Astrocyte of the cerebellum (primary cell): ENCODE measurements at places on chromosomes 4 and X.

DNA sequence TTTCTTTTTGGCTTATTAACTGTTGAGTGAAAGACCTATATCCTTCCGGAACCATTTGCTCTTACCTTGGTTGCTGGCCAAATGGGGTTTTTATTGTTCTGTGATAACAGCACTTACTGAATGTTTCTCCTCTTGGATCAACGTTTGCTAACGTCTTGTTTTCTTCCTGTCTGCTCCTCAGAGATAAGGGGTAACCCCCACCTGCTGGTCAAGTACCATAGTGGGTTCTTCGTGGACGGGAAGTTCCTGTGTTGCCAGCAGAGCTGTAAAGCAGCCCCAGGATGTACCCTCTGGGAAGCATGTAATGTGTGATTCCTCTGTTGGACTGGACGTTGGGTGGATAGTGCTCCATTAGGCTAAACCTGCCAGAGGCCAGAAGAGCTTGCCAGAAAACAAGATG is 15.3 kb downstream of the BMX start:
- no peak for DNase-seq

DNA sequence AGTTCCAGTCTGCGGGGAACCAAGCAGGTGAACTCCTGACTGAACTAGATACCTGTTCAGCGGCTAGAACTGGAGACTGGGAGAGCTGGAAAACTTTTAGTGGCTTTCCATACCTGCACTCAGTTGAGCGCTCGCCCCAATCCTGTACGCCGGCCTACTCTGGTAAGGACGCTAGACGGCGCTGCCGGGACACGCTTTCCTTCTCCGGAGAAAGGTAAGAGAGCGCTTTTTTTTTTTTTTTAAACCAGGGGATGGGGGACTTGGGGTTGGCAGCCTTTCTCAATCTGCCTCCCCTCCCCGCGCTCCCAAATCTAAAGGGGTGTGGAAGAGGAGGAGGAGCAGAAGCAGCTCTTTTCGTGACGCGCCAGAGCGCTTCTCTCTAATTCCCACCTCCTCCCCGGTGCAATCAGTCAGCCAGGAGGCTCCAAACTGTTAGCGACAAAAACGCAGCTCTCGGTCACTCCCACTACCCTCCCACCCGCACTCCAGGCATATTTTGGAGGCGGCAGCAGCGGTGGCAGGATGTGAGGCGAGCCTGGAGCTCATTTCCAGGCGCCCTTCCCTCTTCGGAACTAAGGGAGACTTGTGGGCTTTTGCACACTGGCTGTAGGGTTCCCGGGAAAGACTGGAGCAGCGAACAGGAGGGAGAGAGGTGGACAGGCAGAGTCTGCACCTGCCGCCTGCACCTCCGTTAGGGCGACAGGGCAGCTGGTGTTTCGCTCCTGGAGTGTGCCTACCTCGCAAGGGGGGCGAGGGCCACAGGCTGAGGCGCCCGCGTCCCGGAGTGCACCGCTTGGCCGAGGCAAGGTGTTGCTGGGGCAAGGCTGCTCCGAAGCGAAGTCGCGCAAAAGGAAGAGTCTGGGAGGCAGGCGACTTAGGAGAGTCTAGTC is at the start of gene IL1RAPL2:
Gene IL1RAPL2 (plus strand): TSS at position 409 of the 890 bp plus-strand sequence.
- DNase-seq = peak; percentile 13

DNA sequence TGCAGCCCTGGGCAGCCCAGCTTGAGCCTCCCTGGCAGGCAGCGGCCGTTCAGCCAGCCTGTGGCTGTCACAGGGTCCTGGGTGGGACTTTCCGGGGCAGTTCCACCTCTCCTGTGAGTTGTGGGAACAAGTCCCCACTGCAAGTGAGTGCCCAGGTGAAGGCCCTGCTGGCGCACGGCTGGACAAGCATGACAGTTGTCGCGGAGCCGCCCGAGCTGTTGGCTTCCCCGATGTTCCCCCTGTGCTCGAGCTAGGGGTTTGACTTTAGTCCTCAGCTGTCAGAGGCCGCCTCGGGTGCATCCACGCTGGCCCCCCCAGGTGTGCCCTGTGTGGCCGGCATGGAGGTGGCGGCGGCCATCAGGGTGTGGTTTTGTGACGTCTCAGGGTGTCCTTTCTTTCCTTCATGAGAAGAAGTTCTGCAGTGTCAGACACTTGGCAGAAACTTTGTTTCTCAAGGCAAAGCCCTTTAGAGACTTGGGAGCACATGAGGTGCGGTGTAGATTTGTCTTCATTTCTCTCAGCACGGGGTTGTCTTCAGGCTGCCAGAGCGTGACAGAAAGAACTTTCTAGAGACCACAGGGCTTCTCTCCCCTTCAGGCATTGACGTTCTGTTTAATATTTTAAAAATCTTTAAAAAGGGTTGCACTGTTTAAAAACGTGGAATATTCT is 69.4 kb upstream of the HGFAC start:
- DNase-seq = no peak

GRCh38 chr4:156635051-156635450 is 336.5 kb downstream of the PDGFC start:
- no peak for DNase-seq

- DNase-seq = no peak
Observed at GRCh38 chrX:136549226-136549625, 17.2 kb downstream of the VGLL1 start.

DNA sequence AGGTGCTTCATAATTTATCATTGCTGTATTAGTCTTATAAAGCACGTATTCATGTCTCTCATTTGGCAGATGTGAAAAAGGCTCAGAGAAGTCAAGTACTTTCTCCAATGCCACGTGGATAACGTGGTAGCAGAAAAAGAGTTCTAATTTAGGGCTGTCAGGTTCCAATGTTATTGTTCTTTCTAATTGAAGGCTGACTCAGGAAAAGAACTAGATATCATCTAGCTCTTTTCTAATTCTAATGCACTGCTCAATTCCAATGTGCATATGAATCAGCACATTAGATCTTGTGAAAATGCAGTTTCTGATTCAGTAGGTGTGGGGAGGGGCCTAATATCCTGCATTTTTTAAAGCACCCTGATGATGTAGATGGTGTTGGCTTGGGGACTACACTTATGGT is 22.8 kb downstream of the AGA start:
- DNase-seq = no peak
